ENCODE measurements at places on chromosomes 1 and 21.

- no peak for DNase-seq
These were observed 711.2 kb downstream of the KCNT2 start for GRCh38 chr1:195897076-195897475.

GRCh38 chr1:196535727-196536126, 72.5 kb downstream of the KCNT2 start:
- DNase-seq: no peak

GRCh38 chr1:224851210-224851847, 78.1 kb upstream of the DNAH14 start:
- DNase-seq: peak; percentile 7

GRCh38 chr1:145944532-145944931, 13.3 kb downstream of the LIX1L start:
- DNase-seq: no peak

GRCh38 chr1:24111996-24112779, at the start of gene MYOM3:
TSS of gene MYOM3 (minus strand) at chr1:24112135. CDS start at chr1:24108636, 3,499 bp downstream.
- peak; percentile 2 for DNase-seq

DNA sequence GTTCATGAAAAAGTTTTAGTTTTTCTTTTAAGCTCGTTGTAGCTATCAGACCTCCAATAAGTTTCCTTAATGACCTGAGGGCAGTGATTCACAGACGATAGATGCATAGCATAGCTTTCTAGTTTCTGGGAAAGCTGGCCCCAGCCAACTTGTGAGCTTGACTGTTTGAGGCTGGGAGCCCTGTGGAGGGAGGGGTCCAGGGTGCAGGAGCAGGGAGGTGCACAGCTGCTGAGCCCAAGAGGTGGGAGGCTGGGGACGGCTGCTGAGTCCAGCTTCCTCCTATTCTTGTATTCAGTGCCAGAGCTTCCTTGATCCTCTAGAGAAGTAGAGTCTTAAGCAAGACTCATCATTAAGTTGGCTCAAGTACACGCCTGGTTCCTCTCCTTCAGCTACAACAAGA, 11.0 kb upstream of the AVPR1B start:
- no peak for DNase-seq

- no peak for DNase-seq
These were observed 15.3 kb downstream of the CHRNB2 start for GRCh38 chr1:154582885-154583284.

GRCh38 chr1:18279351-18280074, 171.9 kb downstream of the IGSF21 start:
- no peak for DNase-seq

DNA sequence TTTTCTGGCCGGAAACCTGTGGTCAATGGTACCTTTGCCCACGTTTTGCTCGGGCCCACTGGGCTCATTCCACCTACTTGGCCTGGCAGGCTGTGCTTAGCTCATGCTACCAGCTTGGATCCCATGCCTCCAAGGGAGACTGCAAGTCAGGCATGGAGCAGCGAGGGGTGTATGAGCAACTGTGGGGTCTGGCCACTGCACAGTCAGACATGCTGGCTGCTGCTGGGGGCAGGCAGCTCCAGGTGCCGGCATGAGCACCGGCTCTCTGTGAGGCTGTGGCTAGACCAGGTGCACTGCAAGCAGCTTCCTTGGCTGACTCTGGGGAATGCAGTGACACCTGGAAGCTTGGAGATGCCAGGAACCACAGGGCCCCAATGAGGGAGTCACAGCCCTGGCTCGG, 161.1 kb upstream of the DUSP10 start:
- no peak for DNase-seq

DNA sequence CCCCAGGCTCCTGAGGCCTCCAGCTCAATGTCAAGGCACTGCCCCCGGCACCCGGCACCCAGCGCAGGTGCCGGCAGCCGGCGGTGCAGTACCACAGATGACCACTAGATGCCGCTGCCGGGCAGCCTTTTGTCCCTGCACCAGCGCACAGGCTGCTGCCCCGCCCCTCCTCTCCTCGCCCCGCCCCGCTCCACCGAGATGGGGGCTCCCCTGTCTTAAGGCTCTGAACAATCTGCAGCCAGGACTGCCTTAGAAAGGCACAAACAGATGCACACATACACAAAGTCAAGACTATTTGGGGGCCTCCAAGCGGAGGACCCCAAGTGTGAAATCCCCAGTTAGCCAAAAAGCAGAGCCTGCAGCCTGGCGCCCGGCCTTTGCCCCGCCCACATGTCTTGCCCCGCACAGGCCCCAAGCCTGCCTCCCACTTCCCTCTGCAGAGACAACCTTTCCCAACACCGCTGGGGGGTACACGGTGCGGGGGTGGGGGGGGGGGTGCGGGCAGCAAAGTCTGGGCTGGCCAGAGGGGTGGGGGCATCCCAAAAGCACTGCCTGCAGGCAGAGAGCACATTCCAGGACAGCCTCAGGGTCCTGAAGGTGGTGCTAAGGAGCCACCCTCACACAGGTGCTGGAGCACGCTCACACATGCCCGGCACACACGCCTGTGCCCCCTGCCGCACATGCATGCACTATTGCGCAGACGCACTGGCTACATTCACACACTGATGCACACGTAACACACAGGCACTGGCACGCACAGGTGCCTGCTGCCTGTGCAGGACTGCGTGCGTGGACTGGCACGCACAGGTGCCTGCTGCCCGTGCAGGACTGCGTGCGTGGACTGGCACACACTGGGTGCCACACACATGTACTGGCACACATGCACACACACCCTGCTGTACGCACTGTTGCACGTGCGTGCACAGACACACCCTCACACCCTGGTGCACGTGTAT, 37.1 kb downstream of the ARHGEF16 start:
- peak; percentile 57 for DNase-seq

DNA sequence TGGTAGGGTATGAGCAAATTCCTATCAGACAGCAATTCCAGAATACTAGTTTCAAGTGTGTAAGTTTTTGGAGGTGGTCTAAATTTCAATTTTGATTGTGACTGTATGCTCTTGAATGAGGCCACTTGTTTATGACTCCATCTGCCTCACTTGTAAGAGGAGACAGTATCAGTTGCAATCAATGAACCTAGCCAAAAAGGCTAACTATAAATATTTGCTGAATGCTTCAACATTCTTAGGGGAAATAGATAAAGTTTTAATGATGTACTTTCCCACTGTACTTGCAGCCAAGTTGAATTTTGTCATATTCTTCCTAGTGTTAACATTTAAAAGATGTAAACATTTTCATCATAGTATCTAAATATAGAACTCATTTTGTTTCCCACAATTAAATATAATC, 32.1 kb upstream of the RWDD3 start:
- no peak for DNase-seq

- no peak for DNase-seq
These were observed 12.9 kb upstream of the FNBP1L start for GRCh38 chr1:93434987-93435386.

DNA sequence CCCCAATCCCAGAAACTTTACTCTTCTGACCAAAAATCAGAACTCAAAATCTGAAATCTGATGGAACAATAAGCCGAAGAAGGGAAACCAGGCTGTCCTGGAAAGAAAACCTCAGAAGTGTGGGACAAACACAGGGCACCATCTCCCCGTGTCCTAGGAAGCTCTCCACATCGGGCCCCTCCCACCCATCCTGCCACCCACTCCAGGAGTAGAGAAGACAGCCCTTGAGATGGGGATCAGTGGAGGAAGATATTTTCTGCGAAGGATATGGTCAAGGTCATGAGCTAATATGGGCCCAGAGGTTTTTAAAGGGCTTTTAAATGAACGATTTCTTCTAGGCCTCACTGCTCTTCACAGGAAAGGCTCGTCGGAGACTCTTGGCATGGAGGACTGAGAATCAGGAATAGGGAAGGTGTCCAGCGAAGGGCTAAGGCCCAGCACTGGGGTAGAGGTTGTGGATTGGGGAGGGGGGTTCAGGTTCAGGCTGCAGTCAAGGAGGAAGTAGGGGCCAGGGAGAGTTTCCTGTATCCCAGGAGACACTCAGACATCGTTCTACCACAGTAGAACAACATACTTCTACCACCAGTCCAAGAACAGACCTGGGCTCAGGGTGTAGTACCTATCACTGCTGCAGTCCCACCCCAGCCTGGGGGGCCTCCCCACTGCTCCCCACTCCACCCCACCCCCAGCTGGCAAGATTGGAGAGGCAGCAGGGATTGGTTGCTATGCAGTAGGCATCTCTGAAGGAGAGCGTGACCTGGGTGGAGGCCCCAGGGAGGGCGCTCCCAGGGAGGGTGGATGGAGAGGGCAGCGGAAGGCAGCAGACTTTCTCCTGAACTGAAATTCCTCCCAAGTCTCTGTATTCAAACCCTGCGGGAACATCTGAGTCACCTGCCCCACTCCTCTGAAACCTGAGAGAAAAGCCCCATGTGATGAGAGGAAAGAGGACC, 1.2 kb upstream of the S100A5 start:
- DNase-seq: no peak

- no peak for DNase-seq
These were observed 55.7 kb downstream of the C21orf91 start for GRCh38 chr21:17763288-17764037.

DNA sequence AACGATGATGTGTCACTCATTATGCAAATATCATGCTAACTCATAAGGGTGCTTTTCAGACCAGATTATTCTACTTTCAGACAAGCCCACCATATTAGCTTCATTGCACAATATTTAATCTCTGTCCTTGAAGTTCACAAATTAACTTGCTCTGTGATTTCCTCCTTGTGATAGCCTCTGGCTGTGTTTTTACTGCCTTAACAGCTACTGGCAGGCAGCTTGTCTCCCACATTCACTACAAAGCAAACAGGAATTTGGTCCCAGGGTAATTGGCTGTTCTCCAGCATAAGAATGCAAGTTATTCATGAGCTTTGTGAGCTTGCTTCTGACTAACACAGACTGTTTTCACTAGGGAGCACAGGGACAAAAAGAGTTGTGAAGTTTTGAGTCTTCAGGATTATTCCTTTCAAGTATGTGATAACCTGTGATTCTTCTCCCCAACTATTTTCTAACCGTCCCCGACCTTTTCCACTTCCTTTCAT, 87.9 kb upstream of the HMCN1 start:
- DNase-seq: no peak

DNA sequence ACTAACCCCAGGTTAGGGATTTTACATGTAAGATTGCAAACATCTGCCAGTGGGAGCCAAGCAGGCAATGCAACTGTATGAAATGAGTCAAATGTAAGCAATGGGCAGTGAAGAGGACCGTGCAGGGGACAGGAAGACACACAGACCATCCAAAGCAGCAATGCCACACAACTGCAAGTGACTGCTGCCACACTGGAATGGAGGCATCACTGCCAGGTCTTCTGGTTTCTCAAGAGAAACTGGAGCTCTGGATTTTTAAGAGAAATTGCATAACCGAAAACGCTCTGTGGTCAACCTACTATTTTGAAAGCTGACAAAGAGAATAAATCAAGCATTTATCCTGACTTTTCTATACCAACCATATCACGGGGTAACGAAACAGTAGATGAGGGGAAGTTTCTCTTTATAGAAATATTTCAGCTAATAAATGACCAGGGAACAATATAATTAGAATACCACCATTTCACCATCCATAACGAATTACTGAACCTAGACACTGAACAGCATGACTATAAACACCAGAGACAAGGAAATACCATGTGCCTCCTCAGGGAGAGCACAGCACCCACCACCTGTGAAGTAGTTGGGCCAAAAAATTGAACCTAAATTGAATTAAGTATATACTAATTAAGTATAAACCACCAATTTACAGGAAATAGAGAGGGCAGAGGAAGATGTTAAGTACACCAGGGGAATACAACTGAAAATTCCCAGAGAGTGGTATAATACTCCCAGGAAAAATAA, 4.4 kb downstream of the AK2 start:
- no peak for DNase-seq

GRCh38 chr1:207804721-207805468, 53.0 kb downstream of the CD46 start:
- DNase-seq: no peak

- no peak for DNase-seq
These were observed 382.8 kb downstream of the AMY1C start for GRCh38 chr1:104132382-104132973.

- no peak for DNase-seq
These were observed 64.1 kb upstream of the RNPC3 start for GRCh38 chr1:103461161-103462105.

DNA sequence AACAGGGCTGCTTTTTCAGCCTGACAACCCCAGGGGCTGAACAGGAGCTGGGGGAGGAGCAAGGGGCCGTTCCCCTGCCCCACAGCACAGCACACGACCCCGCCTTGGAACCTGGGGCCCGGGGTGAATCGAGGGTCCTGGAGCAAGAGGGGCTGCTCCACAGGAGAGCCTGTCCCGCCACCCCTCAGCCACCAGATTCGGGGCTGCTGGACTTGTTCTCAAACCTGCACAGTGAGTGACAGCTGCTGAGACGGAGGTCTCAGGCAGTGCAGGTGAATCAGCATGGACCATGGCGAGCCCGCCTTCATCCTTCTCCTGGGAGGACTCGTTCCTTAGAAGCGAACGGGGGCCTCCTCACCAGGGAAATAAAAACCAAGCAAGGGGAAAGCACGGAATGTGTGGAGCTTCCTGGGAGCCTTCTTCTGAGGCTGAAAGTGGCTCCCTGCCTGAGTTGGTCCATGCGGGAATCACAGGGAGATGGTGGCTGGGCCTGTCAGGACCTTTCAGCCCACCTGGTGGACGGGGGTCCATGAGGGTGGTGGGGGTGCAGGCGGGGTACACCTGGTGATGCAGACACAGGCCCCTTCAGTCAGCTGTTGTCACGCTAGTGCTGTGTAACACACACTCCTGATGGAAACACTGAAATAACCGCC, 125.4 kb downstream of the SIK1 start:
- DNase-seq: no peak

- no peak for DNase-seq
These were observed 13.4 kb upstream of the KCNK1 start for GRCh38 chr1:233600488-233600887.

DNA sequence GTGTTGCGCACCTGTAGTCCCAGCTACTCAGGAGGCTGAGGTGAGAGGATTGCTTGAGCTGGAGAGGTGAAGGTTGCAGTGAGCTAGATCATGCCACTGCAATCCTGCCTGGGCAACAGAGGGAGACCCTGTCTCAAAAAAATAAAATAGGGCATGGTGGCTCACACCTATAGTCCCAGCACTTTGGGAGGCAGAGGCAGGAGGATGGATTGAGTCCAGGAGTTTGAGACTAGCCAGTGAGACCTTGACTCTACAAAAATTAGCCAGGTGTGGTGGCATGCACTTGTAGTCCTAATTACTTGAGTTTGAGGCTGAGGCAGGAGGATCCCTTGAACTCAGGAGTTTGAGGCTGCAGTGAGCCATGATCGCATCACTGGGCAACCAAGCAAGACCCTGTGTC, 9.7 kb downstream of the RPL11 start:
- DNase-seq: no peak

DNA sequence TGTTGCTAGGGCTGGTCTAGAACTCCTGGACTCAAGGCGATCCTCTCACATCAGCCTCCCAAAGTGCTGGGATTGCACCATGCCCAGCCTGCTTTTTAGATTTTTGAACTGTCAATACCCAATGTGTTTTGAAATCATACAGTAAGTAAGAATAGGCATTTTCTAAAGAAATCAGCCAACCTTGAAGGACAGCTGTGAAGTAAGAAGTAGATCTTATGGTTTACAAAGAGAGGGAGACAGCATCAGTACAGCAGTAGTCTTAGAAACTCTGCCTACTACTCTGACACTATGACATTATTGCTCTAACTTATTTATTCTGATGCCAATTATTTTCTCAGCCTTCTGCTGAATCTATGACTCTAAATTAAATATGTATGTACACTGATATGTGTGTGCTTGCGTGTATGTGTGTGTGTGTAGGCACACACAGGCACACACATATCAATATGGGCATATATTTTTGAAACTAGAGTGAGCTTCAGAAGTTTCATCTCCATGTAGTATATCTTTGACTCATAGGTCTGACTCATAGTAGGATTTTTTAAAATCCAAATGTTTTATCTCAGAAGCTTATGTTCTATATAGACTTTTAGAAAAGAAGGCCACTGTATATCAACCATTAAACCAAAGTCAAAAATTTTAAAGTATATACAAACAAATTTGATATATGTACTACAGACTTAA, 140.4 kb downstream of the COL24A1 start:
- no peak for DNase-seq

Data from bone marrow (tissue), 2 donors.